ENCODE measurements at places on chromosomes 12 and 14.

DNA sequence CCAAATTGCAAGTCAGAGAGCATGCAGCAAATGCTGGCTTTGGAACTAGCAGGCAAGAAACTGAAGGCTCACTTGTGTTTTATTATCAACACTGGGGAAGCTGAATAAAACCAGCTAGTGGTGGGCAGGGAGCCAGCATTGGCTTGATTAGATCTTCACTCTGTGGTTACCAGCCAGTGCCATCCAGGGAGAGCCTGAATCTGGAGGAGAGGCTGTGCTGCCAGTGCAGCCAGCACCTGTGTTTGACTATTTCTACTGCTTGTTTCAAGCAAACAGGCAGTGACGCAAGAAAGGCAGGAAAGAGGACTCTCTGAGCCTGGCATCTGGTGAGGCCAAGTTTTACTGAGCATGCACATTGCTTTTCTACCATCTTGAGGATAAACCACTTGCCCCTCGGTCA lies 247.0 kb downstream of the PHLDA1 start:
- DNase-seq, result peak; percentile 24

- DNase-seq, result no peak
Observed at GRCh38 chr14:100826391-100827100, 628 bp downstream of the MEG3 start.

DNA sequence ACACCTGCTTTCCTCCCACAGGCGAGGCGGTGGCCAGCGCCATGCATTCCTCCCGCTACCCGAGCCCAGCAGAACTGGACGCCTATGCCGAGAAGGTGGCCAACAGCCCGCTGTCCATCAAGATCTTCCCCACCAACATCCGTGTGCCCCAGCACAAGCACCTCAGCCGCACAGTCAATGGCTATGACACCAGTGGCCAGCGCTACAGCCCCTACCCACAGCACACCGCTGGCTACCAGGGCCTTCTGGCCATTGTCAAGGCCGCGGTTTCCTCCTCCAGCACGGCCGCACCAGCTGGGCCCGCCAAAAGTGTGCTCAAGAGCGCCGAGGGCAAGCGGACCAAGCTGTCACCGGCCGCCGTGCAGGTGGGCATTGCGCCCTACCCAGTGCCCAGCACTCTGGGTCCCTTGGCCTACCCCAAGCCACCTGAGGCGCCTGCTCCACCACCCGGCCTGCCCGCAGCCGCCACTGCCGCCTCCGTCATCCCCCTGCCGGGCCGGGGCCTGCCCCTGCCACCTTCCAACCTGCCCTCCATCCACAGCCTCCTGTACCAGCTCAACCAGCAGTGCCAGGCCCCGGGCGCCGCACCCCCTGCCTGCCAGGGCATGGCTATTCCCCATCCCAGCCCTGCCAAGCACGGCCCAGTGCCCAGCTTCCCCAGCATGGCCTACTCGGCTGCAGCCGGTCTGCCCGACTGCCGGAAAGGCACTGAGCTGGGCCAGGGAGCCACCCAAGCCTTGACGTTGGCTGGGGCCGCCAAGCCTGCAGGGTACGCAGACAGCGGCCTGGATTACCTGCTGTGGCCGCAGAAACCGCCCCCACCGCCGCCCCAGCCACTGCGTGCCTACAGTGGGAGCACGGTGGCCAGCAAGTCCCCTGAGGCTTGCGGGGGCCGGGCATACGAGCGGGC lies 54.6 kb downstream of the FAM222A start:
- DNase-seq, result no peak

- no peak for DNase-seq
Observed at GRCh38 chr12:104468371-104468770, 11.6 kb downstream of the CHST11 start.

DNA sequence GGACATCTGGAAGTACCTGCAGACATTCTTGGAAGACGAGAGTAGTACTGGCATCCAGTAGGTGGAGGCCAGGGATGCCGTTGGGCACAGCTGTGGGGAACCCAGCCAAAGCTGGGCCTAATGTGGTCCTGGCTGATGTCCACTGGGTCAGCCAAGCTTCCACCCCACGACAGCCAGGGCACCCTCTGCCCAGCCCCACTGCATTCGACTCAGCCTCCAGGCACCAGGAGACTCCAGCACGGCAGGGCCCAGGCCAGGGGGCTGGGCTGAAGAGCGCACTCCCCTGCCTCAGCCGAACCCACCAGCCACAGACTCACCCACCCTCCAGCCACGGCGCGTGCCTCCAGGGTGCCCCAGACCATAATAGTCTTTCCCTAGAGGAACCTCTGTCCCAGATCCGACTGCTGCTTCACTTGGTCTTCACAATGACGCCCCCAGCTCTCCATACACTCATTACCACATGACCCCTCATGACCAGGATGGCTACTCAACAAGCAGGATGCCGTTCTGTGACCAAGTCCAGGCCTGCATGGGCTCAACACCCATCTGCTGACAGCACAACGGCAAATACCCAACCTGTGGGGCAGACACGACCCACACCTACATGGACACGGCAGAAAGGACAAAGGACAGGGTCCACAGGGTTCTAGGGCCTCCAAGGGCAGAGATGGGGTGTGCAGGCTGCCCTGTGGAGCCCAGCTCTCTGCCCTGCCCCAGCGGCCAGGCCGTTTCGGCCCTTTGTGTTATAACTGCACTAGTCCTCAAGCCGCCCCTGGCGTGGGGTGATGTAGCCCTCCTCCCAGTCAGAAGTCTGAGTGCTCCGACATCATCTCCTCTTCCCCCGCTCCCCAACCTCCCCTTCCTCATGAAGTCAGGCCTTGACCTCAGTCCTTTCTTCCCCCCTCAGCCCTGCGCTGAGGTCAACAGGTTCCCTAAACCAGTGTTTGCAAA lies 22.8 kb downstream of the ITPK1 start:
- no peak for DNase-seq

DNA sequence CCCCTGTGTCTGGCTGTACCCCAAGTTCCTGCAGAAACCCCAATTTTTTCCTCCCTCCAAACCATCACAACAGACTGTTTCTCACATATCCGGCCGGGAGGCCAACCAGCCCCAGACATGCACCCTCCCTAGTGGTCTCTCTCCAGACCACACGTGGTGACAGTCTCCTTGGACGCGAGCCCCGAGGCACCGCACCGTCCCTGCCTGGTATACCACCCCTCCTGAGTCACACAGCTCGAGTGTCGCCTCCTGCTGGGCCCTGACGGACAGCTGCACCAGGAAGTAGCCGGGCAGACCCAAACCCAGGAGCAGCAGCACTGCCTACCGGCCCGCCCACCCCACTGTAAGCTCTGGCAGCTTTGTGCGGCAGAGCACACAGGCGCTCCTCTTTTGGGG lies 97.4 kb downstream of the RFLNA start:
- no peak for DNase-seq

- peak; percentile 58 for DNase-seq
Observed at GRCh38 chr12:130916241-130916911, 37.3 kb upstream of the ADGRD1 start.

- no peak for DNase-seq
Observed at GRCh38 chr14:103522649-103523574, at the start of gene CKB. Gene CKB, minus strand, starts transcription at chr14:103522830. Its CDS starts 337 bp downstream, at chr14:103522493.

GRCh38 chr14:75689012-75689411 lies 28.0 kb downstream of the TTLL5 start:
- DNase-seq, result no peak

- peak; percentile 13 for DNase-seq
Observed at GRCh38 chr14:64293976-64294671, at the start of gene ESR2. Gene ESR2, minus strand, starts transcription at chr14:64294371. Its CDS starts 11,386 bp downstream, at chr14:64282985.

DNA sequence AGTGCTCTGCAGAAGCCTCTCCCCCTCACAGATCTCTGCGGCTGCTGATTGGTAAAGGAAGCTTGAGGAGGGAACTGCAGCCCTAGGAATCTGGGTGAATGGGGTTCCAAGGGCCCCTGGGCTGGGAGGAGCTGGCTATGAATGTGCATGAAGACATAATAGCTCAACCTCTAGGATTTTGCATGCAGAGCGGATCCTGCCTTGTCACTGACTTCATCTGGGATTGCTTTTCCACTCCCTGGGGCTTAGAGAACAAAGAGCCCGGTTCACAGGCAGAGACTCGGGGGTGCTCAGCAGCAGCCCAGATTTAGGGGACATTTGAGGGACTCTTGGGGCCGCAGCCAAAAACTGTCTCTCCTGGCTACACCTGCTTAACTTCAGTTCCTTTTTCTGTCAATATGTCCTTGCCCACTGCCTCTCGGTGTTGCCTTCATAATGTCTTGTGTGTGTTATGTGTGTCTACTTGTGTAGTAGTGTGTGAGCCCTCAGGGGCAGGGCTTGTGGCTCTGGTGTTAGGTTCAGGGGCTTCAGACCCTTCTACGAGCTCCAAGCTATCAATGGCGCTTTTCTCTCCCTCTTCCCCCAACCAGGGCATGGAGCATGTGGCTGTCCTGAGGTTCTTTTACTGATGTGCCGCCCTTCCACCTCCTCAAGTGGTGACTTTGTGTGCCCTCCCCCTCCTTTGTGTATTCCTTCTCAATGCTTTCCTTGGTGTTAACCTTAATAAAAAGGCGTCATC lies 1.9 kb downstream of the CCDC184 start:
- DNase-seq, result no peak

DNA sequence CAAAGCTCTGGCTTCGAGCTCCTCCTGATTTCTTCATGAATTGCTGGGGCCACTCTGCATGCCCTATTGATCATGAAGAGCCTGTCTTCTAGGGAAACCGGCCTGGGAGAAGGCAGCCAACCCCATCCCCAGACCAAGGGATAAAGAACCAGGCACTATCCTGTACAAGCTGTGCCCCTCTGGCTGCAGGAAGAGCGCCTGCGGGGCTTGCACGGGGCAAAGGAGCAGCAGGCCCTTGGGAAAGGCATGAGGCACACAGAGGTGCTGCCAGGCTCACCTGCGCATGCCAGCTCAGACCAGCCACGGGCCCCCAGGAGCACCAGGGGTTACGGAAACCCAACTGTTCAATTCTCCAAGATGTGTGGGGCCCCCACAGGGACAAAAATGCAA lies 2.1 kb downstream of the ITPK1 start:
- DNase-seq, result no peak

DNA sequence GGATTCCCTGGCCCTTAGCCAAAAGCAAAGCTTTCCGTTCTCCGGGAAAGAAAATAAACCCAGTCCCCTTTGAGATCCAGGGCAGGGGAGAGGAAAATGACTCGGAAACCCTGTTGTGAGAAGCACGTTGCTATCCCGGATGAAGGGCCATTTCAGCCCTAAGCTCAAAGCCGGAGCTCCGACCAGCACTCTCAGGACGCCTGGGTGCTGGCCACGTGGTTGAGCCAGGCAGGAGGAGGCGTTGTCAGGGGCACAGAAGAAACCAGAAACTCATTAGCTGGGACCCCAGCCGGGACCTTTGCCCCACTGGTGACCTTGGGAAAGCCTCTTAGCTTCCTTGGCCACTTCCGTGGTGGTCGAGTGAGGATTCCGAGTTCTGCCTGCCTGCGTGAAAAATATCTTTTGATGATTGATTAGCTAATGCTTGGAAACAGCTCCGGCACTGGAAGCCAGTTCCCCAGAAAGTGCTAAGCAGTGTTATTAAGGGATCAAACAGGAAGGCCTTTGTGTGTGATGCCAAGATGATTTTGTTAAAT lies 57.6 kb upstream of the FZD10 start:
- DNase-seq, result no peak

DNA sequence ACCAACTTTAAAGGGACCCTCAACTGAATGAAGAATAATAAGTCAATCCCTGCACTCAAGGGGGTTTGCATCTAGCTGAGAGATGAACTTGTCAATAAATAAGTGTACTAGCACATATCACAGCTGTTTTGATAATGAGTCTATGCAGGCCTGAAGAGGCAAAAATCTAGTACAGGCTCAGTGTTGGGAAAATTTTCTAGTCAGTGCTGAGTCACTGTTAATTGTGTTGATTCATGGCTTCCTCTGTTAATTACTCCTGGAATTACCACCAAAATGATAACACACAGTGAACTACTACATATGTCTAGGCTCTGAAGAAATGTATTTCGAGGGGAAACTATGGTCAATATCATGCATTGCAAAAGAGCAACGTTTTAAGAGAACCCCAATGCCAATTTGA lies 18.9 kb downstream of the SNRPF start:
- DNase-seq, result no peak

GRCh38 chr14:78959674-78960264 lies 789.6 kb downstream of the NRXN3 start:
- DNase-seq, result peak; percentile 63

DNA sequence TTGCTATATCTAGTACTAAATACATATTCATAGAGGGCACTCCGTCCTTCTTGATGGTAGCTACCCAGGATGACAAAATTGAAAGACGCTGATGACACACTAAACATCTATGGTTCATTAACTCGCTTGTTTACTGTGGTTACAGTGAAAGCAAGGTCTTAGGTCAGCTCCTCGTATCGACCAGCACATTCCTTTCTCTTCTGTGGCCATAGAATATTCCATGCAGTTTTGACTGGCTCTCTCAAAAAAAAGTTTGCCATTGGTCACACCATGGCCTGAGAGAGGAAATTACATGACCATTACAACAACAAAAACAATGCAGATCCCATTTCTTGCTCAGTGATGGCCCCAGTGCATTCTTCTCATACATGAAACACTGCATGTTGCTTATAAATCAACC lies 411.4 kb upstream of the SOX5 start:
- DNase-seq, result no peak

- no peak for DNase-seq
Observed at GRCh38 chr12:26010293-26010821, 51.9 kb downstream of the RASSF8 start.

- no peak for DNase-seq
Observed at GRCh38 chr14:67477926-67478799, 10.4 kb downstream of the TMEM229B start.

DNA sequence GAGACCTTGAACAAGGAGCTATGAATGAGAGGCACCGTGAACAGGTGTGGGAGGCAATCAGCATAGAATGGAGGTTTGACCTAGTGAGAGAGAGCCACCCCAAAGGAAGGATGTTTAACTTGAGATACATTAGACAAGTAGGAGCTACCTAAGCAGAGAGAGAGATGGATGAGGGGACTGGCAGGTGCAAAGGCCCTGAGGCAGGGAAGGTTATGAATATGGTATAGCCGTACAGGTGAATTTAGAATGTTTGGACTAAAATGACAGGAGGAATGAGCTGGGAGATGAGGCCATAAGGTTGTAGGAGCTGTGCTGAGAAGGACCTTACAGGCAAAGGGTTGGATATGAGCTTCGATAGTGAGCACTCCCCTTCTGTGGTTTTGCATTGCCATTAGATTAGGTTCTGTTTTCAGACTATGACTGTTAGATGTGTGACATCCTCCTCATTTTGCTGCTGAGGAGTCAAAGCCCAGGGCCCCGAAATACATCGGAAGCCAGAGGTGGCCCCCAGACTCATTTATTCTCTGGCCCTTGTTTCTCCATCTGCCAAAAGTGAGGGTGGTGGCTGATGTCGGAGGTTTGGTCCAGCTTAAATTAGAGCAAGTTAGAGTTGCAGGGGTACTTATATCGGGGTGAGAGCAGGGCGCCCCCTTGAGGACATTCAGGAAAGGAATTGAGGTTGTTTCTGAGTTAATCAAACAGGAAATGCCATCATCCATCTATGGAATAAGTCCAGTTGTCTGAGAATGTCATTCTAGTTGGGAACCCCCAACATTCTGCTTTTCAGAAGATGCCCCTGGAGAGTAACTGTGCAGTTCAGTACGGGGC lies 29.4 kb downstream of the SLC24A4 start:
- no peak for DNase-seq

DNA sequence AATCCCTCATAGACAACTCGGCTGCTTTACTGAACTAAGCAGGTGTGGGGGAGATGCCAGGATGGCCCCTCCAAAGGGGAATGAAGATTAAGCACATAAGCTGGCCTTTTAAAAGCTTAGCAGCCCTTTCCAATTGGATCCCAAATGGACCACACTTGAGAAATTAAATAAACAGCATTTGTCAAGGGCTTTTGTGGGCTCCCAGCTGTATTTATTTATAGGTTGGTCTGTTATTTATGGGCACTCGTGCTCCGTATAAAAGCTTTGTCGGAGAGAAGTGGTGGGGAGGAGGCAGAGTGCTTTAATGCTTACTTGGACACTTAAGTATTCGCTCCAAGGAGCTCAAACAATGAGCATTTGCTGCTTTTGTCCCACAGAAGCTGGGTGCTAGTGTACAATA lies 580.2 kb downstream of the MED13L start:
- DNase-seq, result no peak

All from right renal pelvis (tissue), 4 donors.